ENCODE measurements at places on chromosomes 1 and 21.
A peak's percentile ranks its signal among the peaks of the same experiment; 100 is the strongest.

DNA sequence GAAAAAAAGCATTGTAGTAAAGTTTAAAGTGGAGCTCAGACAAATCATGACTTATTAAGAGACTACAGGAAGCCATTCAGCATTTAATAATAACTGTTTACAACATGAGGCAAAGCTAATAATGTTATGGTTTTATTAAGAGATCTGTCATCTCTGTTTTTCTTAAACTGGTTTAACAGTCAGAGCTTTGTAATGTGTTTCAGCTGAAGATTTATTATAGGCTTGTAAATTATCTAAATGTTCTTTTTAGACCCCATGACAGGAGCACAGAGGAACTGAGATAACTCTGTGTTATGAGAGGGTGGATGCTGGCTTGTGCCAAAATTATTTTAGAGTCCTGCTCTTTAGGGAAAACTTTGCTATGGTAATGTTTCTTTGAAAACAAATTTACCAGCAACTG, 38.0 kb upstream of the RWDD3 start:
- no peak for DNase-seq

- no peak for DNase-seq
Measured at GRCh38 chr1:160064164-160064563, 5.8 kb downstream of the KCNJ10 start.

DNA sequence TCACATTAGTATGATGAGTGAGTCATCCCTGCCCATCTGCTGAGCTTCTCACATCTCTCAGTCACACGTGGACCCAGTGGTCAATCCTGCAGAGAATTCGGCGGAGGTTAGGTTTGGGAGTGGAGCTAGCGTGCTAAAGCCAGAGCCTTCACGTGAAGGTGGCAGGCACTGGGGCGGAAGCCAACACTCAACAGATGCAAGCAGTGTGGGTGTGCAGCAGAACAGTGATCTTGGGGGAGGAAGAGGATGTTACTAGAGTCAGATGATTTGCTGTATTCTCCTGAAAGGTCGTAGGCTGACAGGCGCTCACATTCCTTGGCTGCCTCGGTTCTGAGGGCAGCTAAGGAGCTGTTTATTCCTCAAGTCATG, 6.7 kb downstream of the C1orf115 start:
- DNase-seq = peak; percentile 6

GRCh38 chr1:87203904-87204303, 124.8 kb upstream of the LMO4 start:
- DNase-seq = peak; percentile 23

DNA sequence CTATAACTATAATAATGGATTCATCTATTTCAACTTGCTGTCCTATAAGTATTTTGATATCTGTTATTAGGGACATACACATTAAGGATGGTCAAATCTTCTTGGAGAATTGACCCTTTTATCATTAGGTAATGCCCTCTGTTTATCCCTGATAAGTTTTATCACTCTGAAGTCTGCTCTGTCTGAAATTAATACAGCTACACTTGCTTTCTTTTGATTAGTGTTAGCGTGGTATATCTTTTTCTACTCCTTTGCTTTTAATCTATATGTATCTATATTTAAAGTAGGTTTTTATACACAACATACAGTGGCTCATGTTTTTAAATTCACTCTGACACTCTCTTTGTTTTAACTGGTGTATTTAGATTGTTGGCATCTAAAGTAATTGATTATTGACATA, 69.9 kb upstream of the EXO1 start:
- DNase-seq = no peak
